ENCODE measurements at places on chromosomes 12 and 14. TPM values are rescaled to one million over a fixed set of nuclear protein-coding genes. Genes with fewer than 3 reads are reported as not detected.

The RILPL2 gene
- 4.6 TPM for polyA plus RNA-seq

The TMEM132D gene
- not detected for polyA plus RNA-seq

The BBOF1 gene
- polyA plus RNA-seq: 10.6 TPM

DNA sequence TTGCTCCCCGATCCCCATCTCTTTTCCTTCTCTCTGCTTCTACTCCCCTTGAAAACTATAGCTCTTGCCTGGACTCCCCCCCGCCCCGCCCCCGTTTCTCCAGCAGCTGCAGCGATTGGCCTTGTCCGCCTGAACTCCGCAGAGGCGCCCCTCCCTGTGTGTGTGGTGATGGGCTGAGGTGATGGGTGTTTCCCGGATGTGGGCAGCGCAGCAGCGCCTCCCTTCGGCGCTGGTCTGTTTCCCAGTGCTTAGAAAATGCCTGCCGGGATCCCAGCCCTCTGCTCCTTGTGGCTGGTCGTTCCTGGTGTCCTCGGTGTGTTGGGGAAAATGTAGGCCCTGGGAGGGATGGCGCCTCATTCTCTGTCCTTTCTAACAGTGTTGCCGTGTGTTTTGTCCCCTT, 43.3 kb downstream of the GALNT8 start:
- H3K36me3 ChIP-seq: no peaks in the 10 kb centered on the region
- DNase-seq: peak; percentile 76
- H3K4me3 ChIP-seq: no peak overlapping the region
- no peaks in the 10 kb centered on the region for H3K4me1 ChIP-seq

DNA sequence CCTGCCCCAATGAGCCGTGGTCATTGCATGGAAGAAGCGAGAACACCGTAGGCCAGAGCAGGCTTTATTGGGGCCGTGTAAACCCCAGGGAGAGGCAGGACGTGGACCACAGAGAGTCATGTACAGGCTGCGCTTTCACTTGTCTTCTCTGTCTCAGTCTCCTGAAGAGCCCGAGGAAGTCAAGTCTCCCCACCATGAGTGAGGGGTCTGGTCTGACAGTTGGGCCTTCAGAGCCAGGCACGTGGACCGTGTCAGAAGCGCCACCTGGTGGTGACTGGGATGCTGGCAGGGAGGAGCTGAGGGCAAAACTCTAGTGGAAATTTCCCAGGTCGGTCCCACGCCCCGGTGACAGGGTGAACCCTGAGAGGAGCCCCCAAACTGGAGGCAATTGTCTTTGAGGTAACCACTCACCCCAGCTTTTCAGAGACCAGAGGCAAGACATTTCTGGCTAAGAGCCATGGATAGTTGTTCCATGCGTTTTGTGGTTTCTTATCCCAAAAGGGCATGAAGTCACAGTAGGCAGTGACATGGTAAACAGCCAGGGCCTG, 17.4 kb downstream of the RPS6KL1 start:
- H3K36me3 ChIP-seq: peaks cover 26% of the 10 kb centered on the region
- no peak overlapping the region for H3K27ac ChIP-seq
- H3K27me3 ChIP-seq: no peaks in the 10 kb centered on the region
- peak; percentile 59 for DNase-seq
- H3K4me1 ChIP-seq: no peaks in the 10 kb centered on the region

- H3K4me1 ChIP-seq: no peaks in the 10 kb centered on the region
- no peaks in the 10 kb centered on the region for H3K27me3 ChIP-seq
- peak; percentile 72 for DNase-seq
- H3K4me3 ChIP-seq: no peak overlapping the region
- H3K27ac ChIP-seq: no peak overlapping the region
Measured at GRCh38 chr12:51678086-51678724, 87.2 kb downstream of the SCN8A start.

- DNase-seq: peak; percentile 16
- H3K4me3 ChIP-seq: no peak overlapping the region
- H3K27ac ChIP-seq: peak overlapping the region; percentile 76
- no peaks in the 10 kb centered on the region for H3K27me3 ChIP-seq
- H3K36me3 ChIP-seq: no peaks in the 10 kb centered on the region
Measured at GRCh38 chr14:20782280-20782890, 1.3 kb downstream of the RNASE6 start.

GRCh38 chr12:117042862-117043261, 56.4 kb downstream of the TESC start:
- H3K4me3 ChIP-seq: no peak overlapping the region
- H3K27me3 ChIP-seq: no peaks in the 10 kb centered on the region
- H3K27ac ChIP-seq: peak overlapping the region; percentile 54
- no peak for DNase-seq
- H3K4me1 ChIP-seq: peaks cover 42% of the 10 kb centered on the region
- H3K36me3 ChIP-seq: no peaks in the 10 kb centered on the region

The TSPAN9 gene
- polyA plus RNA-seq: 17.9 TPM

The TPH2 gene
- polyA plus RNA-seq: not detected

DNA sequence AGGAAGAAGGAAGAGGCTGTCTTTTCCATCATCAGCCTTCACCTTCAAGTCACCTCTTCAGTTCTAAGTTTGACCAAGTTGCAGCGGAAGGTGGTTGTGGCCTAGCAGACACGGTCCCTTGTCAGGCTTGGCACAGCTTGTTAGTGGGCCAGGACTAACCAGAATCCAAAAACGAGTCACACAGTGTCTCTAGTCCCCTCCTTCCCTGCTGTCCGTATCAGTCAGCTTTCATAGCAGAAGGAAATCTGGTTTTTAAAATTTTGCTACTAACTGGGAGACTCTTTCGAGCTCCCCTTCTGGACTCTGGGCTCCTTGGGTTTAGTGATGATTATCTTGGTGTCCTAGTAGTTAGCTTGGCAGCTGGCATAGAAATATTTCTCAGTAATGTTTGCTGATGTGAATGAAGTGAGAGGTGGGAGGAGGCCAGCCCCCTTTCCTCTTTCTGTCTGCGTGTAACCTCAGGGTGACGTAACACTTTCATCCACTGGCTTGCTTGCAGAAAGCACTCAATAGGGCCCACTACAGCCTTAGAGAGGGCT, 3.8 kb downstream of the ETV6 start:
- no peaks in the 10 kb centered on the region for H3K27me3 ChIP-seq
- H3K4me3 ChIP-seq: no peak overlapping the region
- no peaks in the 10 kb centered on the region for H3K36me3 ChIP-seq
- no peak for DNase-seq
- H3K27ac ChIP-seq: no peak overlapping the region
- peaks cover 38% of the 10 kb centered on the region for H3K4me1 ChIP-seq

The CLEC4C gene
- not detected for polyA plus RNA-seq

The RPS6KA5 gene
- polyA plus RNA-seq: 11.5 TPM

The BEST3 gene
- polyA plus RNA-seq: not detected

The PAPLN gene
- polyA plus RNA-seq: 2.9 TPM

GRCh38 chr14:92352158-92352985, 29.4 kb downstream of the SLC24A4 start:
- H3K4me3 ChIP-seq: no peak overlapping the region
- DNase-seq: peak; percentile 30
- peaks cover 9% of the 10 kb centered on the region for H3K27me3 ChIP-seq
- no peaks in the 10 kb centered on the region for H3K4me1 ChIP-seq
- no peak overlapping the region for H3K27ac ChIP-seq
- H3K36me3 ChIP-seq: no peaks in the 10 kb centered on the region

- H3K36me3 ChIP-seq: no peaks in the 10 kb centered on the region
- H3K4me1 ChIP-seq: no peaks in the 10 kb centered on the region
- H3K4me3 ChIP-seq: no peak overlapping the region
- DNase-seq: no peak
- no peaks in the 10 kb centered on the region for H3K27me3 ChIP-seq
- H3K27ac ChIP-seq: no peak overlapping the region
Measured at GRCh38 chr12:119936705-119937311, 52.2 kb upstream of the BICDL1 start.

GRCh38 chr12:59911516-59911915, 315.7 kb downstream of the SLC16A7 start:
- no peak overlapping the region for H3K27ac ChIP-seq
- H3K4me3 ChIP-seq: no peak overlapping the region
- H3K36me3 ChIP-seq: no peaks in the 10 kb centered on the region
- no peaks in the 10 kb centered on the region for H3K27me3 ChIP-seq

The HELB gene
- 2.3 TPM for polyA plus RNA-seq

DNA sequence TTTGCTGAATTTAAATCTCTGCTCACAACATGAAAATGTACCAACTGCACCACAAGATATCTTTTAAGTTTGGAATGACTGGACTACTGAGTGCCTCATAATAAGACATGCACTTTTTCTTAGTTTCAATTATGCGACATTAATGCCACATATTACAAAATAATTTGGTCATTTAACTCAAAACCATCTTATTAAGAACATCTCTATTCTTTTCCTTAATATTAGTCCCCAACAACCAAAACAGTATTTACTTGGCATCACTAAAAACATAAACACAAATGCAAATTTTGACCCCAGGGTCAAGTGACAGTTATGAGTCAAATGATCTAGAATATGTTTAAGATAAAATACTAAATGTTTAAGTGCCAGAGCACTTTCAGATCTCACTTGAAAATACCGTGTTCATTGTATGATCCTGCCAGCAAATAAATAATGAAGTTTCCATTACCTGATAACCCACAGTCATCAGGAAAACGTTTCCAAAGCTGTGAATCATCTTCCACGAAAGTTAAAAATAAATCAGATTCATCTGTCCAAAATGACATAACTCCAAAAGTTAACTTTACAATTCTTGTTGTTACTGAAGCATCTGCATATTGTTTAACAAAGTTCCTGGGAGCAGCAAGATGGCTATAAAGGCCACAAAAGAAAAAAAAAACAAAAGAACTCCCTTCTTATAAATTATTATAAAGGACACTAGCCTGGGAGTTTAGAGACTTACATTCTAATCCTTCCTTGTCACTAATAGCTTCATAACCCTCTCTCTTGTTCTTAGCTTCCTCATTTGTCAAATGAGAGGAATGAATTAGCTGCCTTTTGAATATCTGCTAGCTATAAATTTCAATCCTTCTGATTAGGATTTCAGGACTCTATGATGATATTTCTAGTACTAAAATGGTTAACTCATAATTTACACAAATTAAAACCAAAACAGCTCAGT, 30.5 kb upstream of the AP4S1 start:
- no peak for DNase-seq
- no peaks in the 10 kb centered on the region for H3K36me3 ChIP-seq
- H3K27ac ChIP-seq: peak overlapping the region; percentile 51
- no peaks in the 10 kb centered on the region for H3K27me3 ChIP-seq
- H3K4me1 ChIP-seq: peaks cover 5% of the 10 kb centered on the region
- no peak overlapping the region for H3K4me3 ChIP-seq

DNA sequence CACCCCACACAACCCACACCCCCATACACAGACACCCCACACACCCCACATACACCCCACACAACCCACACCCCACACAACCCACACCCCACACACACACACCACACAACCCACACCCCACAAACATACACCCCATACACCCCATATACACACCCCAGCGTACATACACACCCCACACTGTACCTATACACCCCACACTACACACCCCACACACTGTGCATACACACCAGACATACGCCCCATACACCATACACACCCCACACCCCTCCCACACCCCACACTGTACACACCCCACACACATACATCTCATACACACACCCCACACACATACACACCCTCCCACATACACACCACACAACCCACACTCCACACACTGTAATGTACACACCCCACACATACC, 80.2 kb downstream of the NOC4L start:
- no peaks in the 10 kb centered on the region for H3K36me3 ChIP-seq
- H3K4me3 ChIP-seq: no peak overlapping the region
- no peaks in the 10 kb centered on the region for H3K4me1 ChIP-seq
- peaks cover 10% of the 10 kb centered on the region for H3K27me3 ChIP-seq
- no peak overlapping the region for H3K27ac ChIP-seq

- H3K27ac ChIP-seq: no peak overlapping the region
- H3K36me3 ChIP-seq: no peaks in the 10 kb centered on the region
- H3K4me3 ChIP-seq: no peak overlapping the region
- H3K27me3 ChIP-seq: no peaks in the 10 kb centered on the region
- peak; percentile 21 for DNase-seq
Measured at GRCh38 chr12:47938093-47938492, 25.3 kb upstream of the TMEM106C start.

GRCh38 chr12:56721721-56722120, 3.4 kb downstream of the NACA start:
- peaks cover 54% of the 10 kb centered on the region for H3K4me1 ChIP-seq
- no peak overlapping the region for H3K4me3 ChIP-seq
- DNase-seq: no peak
- no peaks in the 10 kb centered on the region for H3K27me3 ChIP-seq

All from cardiac muscle cell (in vitro differentiated cells and primary cell).